NCI-H526 treated with DMSO at 0.1 percent for 48 hours (cell line): ENCODE measurements at places on chromosomes 5 and 9.

DNA sequence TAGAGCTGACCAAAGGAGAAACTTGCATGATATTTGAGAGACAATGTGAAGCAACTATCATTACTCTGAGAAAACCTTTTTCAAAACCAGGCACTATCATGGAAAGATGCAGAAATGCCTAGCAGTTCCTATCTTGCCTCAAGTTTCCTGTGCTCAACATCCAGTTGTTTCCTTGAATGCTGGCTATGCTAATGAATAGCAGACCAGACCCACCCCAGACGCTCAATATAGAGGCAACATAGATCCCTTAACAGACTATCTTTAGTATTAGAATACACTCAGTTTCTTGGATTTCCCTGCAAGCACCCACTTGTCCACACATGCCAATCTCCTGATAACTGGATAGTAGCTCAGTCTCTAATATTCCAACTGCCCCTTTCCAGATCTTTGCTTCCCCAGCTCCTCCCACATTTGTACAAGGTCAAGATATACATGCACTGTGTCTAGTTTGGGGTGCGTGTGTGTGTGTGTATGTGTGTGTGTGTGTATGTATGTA is 93.3 kb upstream of the PCSK5 start:
- DNase-seq: no peak

DNA sequence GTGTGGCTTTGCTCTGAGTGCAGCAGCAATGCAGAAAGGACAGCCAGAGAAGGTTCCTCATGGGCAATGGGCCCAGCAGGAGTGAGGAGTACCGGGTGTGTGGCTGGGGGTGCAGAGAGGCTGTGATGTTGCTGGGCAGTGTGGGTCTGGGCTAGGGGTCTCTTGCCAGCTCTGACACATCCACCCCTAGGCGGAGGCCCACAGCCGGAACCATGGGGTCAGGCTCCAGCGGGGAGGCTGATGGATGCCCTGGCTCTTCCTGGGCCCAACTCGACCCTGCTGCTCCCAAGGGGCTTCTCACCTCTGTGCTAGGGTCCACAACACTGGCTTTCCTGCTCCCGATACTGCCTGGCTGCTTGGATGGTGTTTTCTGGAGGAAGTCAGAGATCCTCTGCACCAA is 19.9 kb downstream of the TBC1D9B start:
- no peak for DNase-seq

GRCh38 chr9:137457406-137458193 is 1.5 kb downstream of the NSMF start:
- no peak for DNase-seq

DNA sequence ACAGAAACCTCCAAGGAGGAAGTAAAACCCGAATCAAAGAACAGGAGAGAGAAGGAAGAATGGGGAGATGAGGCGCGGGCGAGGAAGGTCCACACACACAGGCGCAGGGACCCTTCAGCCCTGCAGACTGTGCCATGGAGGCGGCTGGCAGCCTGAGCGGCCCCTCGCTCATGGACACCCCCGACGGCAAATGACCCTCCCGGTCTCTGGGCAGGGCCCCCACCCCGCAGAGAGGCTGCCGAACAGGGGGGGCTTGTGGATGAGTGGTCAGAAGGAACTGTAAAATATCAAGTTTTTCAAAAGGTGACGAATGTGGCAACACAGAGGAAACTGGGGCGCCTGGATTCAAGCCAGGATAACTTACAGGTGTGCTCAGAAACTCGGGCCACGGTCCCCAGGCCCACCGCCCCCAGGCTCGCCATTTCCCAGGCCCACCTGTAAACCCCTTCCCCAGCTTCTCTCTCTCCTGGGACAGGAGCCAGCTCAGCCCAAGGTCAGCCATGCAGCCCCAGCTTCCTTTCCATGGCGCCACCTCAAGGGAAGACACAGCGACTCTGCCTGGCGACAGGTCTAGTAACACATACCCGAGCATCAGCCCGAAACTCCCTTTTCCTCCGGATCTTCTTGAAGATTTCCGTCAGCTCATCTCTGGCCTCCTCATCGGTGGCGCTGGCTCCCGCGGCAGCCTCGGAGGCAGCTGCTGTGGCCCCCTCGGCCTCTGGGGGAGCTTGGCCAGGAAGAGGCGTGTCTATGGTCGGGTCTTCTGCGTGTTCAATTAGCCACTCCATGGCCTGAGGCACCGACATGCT is 16.5 kb downstream of the UBAC1 start:
- DNase-seq: no peak

DNA sequence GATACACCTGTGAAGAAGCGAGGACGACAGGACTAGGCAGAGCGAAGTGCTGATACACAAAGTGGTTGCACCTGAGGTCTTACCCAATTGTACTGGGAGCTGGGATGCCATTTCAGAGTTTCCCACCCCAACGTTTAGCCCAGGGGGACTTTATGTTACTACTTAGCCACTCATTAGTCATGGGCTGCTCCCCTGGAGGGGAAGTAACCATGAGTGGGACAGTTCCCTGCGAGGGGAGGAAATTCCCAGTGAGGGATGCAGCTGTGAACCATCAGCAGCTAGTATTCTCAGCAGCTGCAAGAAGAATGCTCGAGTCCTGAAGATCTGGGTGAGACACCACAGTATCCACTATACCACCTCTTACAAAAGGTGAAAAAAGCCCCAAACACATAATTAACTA is 93.7 kb upstream of the ACTBL2 start:
- DNase-seq: no peak

GRCh38 chr5:123303802-123304201 is 119.4 kb downstream of the CEP120 start:
- DNase-seq: no peak

DNA sequence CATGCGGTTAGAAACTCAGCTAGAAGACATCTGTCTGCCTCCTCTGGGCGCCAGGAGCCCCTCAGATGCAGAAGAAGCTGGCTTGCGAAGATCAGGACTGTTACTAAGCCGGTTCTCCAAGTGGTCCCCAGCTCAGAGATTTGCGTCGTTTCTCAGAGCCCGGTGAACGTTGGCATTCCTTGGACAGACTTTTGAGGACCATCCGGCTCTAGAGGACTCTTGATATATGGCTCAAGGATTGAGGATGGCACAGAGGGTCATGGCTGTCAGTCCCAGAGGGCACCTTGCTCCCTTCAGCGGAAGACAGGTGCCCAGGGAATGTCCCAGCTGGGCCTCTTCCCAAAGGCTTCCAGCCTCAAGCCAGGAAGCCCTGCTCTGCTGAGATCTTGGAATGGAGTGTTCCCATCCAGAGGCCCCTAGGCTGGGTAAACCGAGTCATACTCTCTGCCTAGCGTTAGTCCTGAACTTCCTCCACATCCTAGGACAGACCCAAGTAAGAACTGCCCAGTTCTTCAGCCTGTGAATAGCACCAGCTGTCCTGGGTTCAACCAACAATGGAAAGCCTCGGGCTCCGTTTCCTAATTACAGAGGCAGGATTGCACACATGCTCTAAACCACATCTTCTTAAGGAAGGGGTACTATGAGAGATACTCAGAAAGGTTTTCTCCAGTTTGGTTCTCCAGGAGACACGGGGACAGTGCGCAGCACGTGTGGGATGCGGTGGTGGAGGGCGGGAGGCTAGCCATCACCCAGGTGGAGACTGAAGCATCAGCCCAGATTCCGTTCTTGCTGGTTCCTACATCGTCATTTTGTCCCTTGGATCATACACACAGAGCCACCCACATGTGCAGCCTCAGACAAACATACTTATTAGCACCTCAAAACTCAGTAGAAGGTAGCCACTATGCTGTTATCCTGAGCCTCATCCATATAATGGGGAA is 51.4 kb downstream of the ZNF354C start:
- DNase-seq: no peak

- DNase-seq: no peak
Measured at GRCh38 chr5:61674378-61674777, 342.3 kb downstream of the ZSWIM6 start.

- no peak for DNase-seq
Measured at GRCh38 chr9:94869415-94869843, 142.9 kb downstream of the AOPEP start.

DNA sequence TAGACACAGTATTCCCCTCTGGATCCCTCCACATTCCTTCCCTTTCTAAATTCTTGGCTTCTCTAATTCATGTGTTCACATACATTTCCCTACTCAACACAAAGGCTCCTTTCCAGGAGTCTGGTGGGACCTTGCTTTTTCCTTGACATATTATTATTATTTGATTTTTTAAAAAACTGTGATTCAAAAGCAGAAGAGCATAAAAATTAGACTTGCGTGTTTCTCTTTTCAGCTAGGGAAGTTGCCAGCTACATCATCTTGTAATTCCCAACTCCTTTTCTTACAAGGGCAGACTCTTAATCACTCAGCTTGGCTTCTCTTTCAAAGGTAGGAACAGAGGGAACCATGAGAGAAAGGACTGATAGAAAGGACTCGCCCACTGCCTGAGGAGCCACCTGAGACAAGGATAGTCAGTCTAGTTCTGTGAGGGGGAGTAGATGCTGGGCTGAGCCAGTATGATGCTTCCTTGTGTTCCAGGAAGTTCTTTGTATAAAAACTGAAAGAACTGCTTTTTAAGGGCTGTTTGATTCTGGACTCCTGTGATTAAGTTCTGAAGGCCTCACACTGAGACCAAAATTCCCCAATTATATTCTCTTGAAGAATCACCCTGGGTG is 51.0 kb upstream of the DPYSL3 start:
- DNase-seq: no peak
